Left renal cortex interstitium (tissue), 4 donors: ENCODE measurements at places on chromosomes 4 and X. TPM values are rescaled to one million over a fixed set of nuclear protein-coding genes. Genes with fewer than 3 reads are reported as not detected.

XKRX gene
- 0.43 TPM for polyA plus RNA-seq

NHS gene
- 15.0 TPM for polyA plus RNA-seq

AFM gene
- polyA plus RNA-seq, result 13.2 TPM

POU4F2 gene
- polyA plus RNA-seq, result not detected

HSPA4L gene
- 10.0 TPM for polyA plus RNA-seq

IL2 gene
- polyA plus RNA-seq, result not detected

SLC34A2 gene
- 20.3 TPM for polyA plus RNA-seq

ADGRA3 gene
- 55.9 TPM for polyA plus RNA-seq

TEX13D gene
- polyA plus RNA-seq, result not detected

PARM1 gene
- polyA plus RNA-seq, result 48.4 TPM
